ENCODE measurements at places on chromosomes 7 and 10. TPM values are rescaled to one million over a fixed set of nuclear protein-coding genes. Genes with fewer than 3 reads are reported as not detected.

Gene FAS
- total RNA-seq: 12.2 TPM

Gene GOLGA7B
- 1.4 TPM for total RNA-seq

Gene ZNF239
- total RNA-seq: 0.64 TPM

Gene DHX32
- total RNA-seq: 33.6 TPM

Gene EN2
- not detected for total RNA-seq

Gene SLC39A12
- 0.08 TPM for total RNA-seq

Gene HGF
- 0.76 TPM for total RNA-seq

Gene HMX2
- total RNA-seq: not detected

Gene AKR1C8
- not detected for total RNA-seq

Gene CRHR2
- total RNA-seq: not detected

Gene GPRIN2
- 4.5 TPM for total RNA-seq

Gene CCNJ
- total RNA-seq: 2.4 TPM

Gene RGS10
- total RNA-seq: 33.9 TPM

Gene LIMK1
- 10.2 TPM for total RNA-seq

Gene PLPP4
- total RNA-seq: not detected

Gene MUC3A
- total RNA-seq: 0.16 TPM

Gene PKD2L1
- total RNA-seq: not detected

Gene CCDC3
- 4.3 TPM for total RNA-seq

Gene MYH16
- not detected for total RNA-seq

Gene FAM24B
- 2.0 TPM for total RNA-seq

Gene AKR1B15
- total RNA-seq: 35.1 TPM

Gene SLC13A4
- total RNA-seq: 3.0 TPM

Gene ACSM6
- total RNA-seq: not detected

Gene COL26A1
- total RNA-seq: not detected

Gene BAG3
- total RNA-seq: 59.7 TPM

Gene CYP26A1
- total RNA-seq: not detected

Gene CACNB2
- total RNA-seq: 0.40 TPM

Gene UROS
- 31.6 TPM for total RNA-seq

Gene VIPR2
- 0.04 TPM for total RNA-seq

Gene COL28A1
- total RNA-seq: 0.16 TPM

Gene MLXIPL
- 0.52 TPM for total RNA-seq

Gene ETV1
- 3.3 TPM for total RNA-seq

Gene C10orf53
- not detected for total RNA-seq

Gene SLC13A1
- not detected for total RNA-seq

Gene BLNK
- 51.3 TPM for total RNA-seq

Gene OLAH
- total RNA-seq: 11.7 TPM

Gene OPN4
- not detected for total RNA-seq

Gene IL15RA
- 5.2 TPM for total RNA-seq

Gene PIK3CG
- 0.56 TPM for total RNA-seq

Gene SLC18A3
- not detected for total RNA-seq

Gene UPK3B
- total RNA-seq: 9.6 TPM

Gene HERPUD2
- 15.7 TPM for total RNA-seq

Gene HOXA6
- total RNA-seq: 1.7 TPM

Gene TPK1
- 2.0 TPM for total RNA-seq

Gene RPEL1
- not detected for total RNA-seq

Gene MYO3A
- total RNA-seq: 0.20 TPM

Gene ERVW-1
- total RNA-seq: not detected

Gene SLC26A3
- 0.44 TPM for total RNA-seq

Gene SPDYE17
- not detected for total RNA-seq

Gene SYT15B
- total RNA-seq: 0.88 TPM

Gene ZNF365
- 5.2 TPM for total RNA-seq

Gene PHKG1
- 0.88 TPM for total RNA-seq

Gene CALML5
- 16.6 TPM for total RNA-seq

Gene NUTM2B
- total RNA-seq: 0.24 TPM
